Hematopoietic multipotent progenitor cell treated with erythropoietin and hydrocortisone succinate and interleukin-3 and kit ligand, for 4 days (in vitro differentiated cells): ENCODE measurements at places on chromosomes 11 and 22.
A peak's percentile ranks its signal among the peaks of the same experiment; 100 is the strongest.

- no peak for DNase-seq
Measured at GRCh38 chr11:35662061-35662648, 420 bp upstream of the TRIM44 start.

DNA sequence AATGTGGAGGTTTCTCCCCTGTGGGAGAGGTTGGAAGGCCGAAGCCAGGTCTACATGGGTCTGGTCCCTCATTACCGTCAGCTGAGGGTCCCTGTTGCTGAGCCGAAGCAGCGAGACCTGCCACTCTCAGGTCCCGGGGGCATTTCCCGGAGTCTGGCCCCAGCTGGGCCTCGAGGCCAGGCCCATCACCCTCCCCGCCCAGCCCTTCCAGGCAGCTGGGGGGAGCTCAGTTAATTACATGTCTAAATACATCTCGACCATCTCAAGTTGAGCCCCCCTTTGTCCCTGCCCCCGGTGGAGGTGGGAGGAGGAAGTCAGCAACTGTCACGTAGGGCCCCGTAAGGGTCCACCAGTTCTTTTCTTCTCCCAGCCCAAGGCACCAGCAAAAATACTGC is 3.6 kb downstream of the CDKN1C start:
- no peak for DNase-seq

- DNase-seq = peak; percentile 57
Measured at GRCh38 chr11:8262552-8263108, 1.0 kb downstream of the LMO1 start.

GRCh38 chr11:46298699-46299433 is 21.4 kb downstream of the CREB3L1 start:
- no peak for DNase-seq

DNA sequence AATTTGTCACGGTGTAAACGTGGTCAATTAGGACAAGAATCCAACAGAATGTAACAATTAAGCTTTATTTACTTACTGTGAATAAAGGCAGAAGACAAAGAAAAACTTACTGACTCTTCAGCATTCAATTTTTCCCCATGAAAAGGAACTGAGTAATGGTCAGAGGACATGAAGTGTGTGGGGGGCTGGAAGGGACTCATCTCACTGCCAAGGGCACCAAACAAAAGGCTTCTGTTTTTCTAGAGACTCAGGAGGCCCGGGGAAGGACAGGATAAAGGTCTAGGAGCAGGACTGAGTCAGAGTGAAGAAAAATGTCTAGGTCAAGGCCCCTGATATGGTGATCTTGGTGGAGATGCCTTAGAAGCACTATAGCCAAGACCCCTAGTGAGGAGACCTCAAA is 564.2 kb upstream of the ANO5 start:
- no peak for DNase-seq

- peak; percentile 28 for DNase-seq
Measured at GRCh38 chr11:469684-470560, 19.8 kb downstream of the PTDSS2 start.

DNA sequence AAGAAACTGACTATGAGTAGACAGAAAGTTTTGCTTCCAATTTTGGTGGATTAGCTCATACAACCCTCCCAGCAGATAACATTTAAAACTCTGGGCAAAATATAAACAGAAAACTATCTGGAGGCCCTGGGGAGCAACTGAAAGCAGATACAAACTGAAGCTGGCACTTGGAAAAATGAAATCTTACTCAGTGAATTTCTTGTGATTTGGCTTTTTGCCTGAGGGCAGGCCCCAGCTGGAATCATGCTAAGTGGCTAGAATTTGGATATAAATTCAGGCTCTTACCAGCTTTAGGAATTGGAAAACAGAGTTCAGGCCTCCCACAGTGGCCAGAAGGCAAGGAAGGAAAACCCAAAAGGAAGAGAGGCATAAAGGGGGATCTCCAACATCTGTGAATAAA is 85.8 kb downstream of the EFCAB6 start:
- DNase-seq = no peak

DNA sequence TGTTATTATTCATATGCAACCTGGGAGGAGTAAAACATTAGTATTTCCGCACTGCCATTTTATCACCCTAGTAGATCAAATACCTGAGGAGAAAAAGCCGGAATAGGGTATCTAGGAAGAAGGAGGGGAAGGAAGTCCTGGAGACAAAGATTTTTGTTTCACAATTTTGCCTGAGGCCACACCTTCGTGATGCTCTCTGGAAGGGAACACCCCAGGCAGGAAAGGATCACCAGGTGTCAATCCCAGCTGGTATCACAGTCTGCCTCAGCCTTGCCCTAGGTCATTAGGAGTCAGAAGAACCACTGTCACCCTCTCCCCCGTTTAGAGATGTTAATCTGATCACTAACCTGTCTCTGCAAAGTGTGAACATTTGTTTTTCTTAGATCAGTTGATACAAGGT is 35.4 kb upstream of the IGSF9B start:
- no peak for DNase-seq

GRCh38 chr11:60910711-60911380 is 3.1 kb upstream of the TMEM109 start:
- peak; percentile 51 for DNase-seq

GRCh38 chr11:128802358-128802981 is 64.6 kb downstream of the KCNJ1 start:
- DNase-seq = peak; percentile 32

- DNase-seq = peak; percentile 87
Measured at GRCh38 chr11:126102436-126102981, 39.8 kb upstream of the CDON start.

GRCh38 chr22:49763138-49763537 is 64.5 kb downstream of the BRD1 start:
- DNase-seq = no peak

- DNase-seq = no peak
Measured at GRCh38 chr11:91513734-91514133, 710.9 kb upstream of the FAT3 start.

- no peak for DNase-seq
Measured at GRCh38 chr11:97844016-97844415, 1176.7 kb upstream of the CNTN5 start.

GRCh38 chr22:31561970-31562369 is 65.6 kb downstream of the SFI1 start:
- no peak for DNase-seq

DNA sequence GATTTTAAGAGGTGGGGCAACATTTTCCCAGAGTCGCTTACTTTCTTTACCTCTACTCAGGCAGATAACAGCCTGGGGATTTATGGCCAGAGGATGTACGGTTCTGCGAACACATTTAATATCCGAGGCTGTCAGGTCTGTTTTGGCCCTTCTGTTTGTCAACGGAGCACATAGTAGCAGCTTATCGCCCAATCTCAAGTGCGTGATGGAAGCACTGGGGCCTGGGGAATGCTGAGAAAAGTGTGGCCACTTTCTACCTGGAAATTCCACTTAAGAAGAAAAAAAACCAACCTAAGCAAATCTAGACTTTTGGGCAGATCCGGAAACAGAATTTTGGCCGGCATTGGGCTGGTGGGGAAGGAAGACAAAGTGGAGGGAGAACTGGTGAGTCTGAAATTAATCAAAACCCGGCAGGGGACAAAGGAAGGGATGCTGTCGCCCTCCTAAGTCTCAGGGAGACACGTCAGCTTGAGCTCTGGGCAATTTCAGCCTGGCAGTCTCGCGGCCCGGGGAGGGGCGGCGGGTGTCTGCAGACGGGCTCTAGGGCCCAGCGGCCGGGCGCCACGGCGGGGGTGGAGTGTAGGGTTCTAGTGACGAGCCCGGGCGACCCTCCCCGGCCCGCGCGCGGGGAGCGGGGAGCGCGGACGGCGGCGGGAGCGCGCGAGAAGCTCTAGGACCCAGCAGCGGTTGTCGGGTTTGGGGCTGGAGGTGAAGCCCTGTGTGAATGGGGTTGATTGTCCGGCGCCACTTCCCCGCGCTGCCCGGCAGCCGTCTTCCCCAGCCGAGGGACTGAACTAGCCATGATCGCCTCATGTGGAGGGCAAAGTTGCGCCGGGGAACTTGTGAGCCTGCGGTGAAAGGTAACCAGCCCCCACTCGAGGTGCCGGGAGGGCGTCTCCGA is at the start of gene AMOTL1:
TSS of gene AMOTL1 (plus strand) at position 656 of the 901 bp plus-strand sequence. CDS start at position 812, 156 bp downstream.
- peak; percentile 96 for DNase-seq

- DNase-seq = peak; percentile 53
Measured at GRCh38 chr11:21814169-21814568, 378.7 kb upstream of the ANO5 start.

DNA sequence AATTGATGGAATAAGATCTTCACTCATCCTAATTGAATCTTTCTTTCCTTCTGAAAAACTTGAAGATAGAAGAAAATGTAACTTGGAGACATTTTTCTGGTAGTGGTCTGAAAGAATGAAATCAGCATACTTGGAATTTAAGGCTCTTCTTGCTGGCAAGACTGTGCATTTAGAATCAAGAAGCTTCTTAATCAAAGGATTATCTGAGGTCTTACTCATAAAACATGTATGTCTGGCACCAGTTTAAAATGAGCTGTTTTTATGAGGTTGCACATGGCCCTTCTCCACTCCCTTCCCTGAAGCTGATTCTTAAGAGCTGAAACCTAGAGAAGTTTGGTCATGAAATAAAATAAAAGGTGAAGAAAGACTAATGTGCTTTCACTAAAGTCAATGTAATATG is 77.3 kb downstream of the ARHGEF12 start:
- DNase-seq = no peak

- no peak for DNase-seq
Measured at GRCh38 chr11:105860105-105860504, 161.9 kb downstream of the MSANTD4 start.

- DNase-seq = no peak
Measured at GRCh38 chr11:113675003-113675561, 31.0 kb downstream of the TMPRSS5 start.

- peak; percentile 50 for DNase-seq
Measured at GRCh38 chr22:44179989-44180705, 578 bp upstream of the PARVG start.

GRCh38 chr11:2175659-2176058 is 4.0 kb upstream of the TH start:
- no peak for DNase-seq

DNA sequence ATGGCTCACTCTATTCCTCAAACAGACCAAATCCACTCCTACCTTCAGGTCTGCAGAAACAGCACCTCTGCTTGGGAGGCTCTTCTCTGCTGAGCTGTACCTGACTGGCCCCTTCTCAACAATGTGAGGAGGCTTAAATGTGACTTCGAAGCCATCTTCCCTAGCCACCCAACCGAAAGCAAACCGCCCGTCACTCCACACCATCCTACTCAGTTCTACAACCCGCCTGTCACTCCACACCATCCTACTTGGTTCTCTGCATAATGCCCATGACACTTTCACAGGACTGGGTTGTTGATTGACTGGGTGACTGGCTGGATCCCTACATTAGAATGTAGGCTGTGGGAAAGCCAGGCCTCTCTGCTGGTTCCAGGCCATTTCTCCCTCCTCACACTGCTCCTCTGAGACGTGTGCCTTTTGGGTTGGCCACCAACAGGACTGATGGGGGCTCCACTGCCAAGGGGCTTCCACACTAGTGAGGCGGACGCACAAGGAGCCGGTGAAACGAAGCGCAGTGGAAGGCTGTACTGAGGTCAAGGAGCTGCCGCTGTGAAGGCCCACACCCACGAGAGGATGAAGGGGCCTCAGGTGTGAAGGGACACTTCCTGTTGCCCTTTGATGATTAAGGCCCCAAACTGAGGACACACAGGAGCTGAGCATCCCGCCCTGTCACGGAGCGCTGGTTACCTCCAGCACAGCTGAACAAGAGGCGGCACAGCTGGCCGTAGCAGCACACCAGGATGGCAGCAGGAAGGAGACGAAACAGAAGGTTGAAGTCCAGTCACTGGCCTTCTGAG is 47.5 kb upstream of the SPATA19 start:
- DNase-seq = no peak

DNA sequence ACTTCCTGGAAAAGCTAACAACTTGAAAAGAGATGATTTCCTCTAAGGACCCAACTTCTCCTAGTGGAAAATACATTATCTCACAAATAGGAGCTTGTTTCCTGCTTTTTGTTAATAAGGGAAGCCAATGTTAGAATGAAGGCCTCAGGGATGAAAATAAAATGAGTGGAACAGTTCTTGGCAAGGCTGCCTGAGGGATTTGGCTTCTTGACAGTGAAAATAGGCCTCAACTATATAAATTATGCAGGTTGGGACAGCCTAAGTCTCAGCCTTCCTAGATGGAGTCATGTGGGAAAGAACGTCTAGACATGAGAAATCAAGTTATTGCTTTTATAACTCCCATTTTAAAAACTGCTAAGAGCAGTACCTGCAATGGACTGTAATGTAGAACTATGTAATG is 92.8 kb upstream of the FIBIN start:
- DNase-seq = no peak

DNA sequence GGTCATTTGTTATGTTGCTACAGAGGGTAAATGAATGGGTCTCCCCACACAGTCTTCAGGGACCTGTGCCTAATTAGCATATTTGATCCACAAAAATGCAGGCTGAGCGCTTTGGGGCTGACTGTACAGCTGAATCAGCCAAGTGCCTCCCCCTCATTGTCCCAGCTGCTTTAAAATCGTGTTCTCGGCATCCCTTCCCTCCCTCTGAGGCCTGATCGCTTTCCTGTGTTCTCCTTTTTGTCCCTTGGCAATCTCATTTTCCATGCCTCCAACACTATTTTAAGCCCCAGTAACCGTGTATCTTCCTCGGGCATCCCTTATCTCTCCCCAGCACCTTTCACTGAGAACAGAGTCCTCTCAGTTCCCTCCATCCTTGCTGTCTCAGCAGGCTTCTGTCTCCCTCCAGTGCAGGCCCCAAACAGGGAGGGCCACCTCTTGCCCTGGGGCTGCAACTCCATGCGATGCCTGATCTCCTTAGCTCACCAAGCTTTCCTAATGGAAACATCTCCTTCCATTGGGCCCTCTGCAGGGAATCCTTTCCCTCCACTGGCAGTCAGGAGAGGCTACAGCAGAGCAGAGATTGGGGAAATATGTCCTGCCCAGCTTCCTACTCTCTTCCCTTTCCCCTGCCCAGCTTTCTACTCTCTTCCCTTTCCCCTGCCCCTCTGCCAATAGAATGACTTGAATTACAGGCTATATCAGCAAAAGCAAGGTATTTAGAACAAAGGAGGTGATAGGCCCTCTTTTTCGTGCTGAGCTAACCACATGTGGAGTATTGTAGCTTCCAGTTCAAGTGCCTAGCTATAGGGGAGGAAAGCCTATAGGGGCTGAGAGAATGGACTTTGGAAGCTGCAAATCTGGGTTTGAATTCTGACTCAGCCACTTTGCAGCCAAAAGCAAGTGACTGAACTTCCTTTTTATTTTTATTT is 13.8 kb downstream of the UQCR10 start:
- peak; percentile 91 for DNase-seq

- DNase-seq = no peak
Measured at GRCh38 chr11:115198321-115198741, 305.9 kb downstream of the CADM1 start.

GRCh38 chr11:112289588-112290492 is 29.2 kb upstream of the PLET1 start:
- peak; percentile 92 for DNase-seq
